Stimulated activated CD8-positive, alpha-beta memory T cell treated with anti-CD3 and anti-CD28 coated beads, Interleukin-4, amount 100 ng/mL, for 24 hours (primary cell): ENCODE measurements at places on chromosomes 13 and 19.

DNA sequence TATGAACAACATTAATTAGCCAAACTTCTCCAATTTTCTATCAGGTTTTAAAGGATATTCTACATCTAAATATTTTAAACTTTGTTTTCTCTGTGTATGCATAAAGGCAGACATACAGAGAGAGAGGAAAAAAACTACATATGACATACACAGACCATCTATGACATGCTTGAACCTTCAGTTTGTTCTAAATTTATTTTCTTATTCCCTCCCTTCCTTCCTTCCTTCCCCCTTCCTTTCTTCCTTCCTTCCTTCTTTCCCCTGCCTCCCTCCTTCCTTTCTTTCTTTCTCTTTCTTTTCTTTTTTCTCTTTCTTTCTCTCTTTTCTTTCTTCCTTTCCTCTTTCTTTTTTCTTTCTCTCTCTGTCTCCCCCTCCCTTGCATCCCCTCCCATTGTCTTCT is 35.8 kb upstream of the CD70 start:
- DNase-seq = no peak

- peak; percentile 64 for DNase-seq
These were observed 7.6 kb downstream of the EGLN2 start for GRCh38 chr19:40806423-40807146.

DNA sequence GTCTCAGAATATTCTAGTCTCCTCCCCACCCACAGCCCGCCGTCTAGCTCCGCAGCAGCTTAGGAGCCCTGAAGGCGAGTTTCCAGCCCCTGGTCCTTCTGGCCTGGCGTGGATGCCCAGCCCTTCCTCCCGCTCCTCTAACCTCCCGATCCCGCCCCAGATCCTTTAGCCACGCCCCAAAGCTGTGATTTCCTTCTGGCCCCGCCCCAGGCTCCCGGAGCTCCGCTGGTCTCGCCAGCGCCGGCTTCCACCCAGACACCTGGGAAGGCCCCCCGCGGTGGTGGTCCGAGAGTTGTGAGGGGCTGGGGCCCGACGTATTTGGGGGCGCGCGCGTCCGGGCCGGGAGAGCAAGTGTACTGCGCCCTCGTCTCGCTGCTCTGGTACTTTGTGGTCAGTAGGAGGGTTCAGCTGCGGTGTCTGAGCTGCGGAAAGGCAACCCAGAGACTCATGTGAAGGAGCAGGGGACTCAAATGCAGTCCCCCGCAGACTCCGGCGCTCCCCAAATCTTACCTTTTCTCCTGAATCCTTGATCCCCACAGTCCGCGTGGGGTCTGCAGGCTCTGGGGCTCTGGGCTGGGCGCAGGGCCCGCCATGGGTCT is at the start of gene CGB7:
Gene CGB7 (minus strand): TSS at position 114 of the 599 bp plus-strand sequence. CDS start 2,374 bp downstream, outside the sequence.
- no peak for DNase-seq

- DNase-seq = no peak
These were observed 26.6 kb downstream of the COL4A1 start for GRCh38 chr13:110280231-110280813.

GRCh38 chr13:110265682-110266430 is 41.1 kb downstream of the COL4A1 start:
- DNase-seq = no peak

DNA sequence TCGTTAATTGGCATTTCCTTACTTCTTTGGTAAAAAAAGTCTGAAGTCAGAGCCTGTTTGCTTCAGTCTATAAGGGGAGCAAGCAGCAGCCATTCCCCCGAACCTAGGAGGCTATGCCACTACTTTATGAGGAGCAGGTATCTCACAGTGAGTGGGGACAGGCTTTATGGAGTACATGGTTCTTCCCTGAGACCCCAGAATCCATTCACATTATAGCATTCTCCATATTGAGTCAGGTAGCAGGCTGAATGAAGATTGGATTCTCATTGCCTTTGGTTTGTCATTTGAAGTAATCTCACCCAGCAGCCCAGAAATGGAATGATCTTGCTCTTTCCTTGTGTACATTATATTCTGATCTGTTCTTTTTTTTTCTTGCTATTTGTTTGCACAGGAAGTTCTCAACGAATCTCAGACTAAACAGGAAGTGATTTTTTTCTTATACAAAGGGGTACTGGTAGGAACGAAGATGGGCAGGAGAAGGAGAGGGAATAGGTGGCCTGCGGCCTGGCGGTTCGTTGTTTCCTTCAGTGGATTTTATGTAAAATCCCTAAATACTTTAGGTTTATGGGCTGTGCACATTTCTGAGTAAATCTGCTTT is 74.4 kb downstream of the ARHGAP35 start:
- DNase-seq = no peak

- no peak for DNase-seq
These were observed 224.2 kb downstream of the FOXO1 start for GRCh38 chr13:40442231-40442630.

- no peak for DNase-seq
These were observed 518.2 kb upstream of the HTR2A start for GRCh38 chr13:47415048-47415447.

- DNase-seq = no peak
These were observed 8.7 kb downstream of the PRR12 start for GRCh38 chr19:49599378-49600295.

DNA sequence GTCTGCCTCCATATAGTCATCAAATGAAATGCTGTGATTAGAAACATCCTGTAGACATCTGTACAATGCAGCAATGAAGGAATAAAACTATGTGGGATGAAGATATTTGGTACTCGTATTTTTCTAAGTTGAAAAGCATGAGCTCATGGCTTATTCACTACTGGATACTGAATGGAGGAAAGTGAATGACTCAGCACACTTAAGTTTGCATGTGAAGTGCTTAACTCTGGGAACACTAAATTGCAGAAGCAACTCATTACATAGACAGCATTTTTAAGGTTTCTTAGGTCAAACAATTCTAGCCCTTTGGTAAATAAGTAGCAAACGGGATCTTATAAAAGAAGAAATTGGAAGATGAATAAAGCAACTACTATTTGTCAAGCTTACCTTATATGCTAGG is 429.0 kb upstream of the MIR17HG start:
- no peak for DNase-seq

DNA sequence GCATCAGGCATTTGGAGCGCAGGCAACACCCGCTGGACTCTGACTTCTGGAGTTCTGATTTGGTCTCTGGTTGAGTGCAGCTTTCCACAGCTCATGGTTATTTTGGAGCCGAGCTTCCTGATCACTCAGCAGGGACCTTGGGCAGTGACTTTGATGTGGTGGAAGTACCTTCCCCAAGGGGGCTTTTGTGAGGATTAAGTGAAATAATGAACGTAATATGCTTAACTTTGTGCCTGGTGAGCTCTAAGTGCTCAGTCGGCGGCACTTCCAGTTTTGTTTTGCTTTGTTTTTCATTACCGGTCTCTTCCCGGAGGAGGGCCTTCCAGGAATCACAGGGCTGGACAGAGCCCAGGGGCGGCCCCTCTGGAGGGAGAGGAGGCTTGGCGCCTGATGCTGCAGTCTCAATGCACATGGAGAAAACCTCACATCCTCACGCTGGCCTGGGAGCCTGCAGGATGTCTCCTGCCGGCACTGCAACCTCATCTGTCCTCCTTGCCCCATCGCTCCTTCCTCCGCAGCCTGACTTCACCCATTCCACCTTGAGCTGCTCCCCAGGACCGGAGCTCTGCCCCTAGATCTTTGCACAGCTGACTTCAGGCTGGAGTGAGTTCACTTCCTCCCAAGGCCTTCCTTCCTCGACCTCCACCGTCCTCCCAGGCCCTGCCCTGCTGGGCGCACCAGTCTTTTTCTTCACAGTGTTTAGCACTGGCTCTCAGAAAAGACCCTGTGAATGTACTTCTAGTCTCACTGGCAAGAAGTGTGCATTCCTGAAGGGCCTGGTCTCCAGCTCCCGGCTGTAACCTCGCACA is 1.5 kb downstream of the PLEKHF1 start:
- no peak for DNase-seq

DNA sequence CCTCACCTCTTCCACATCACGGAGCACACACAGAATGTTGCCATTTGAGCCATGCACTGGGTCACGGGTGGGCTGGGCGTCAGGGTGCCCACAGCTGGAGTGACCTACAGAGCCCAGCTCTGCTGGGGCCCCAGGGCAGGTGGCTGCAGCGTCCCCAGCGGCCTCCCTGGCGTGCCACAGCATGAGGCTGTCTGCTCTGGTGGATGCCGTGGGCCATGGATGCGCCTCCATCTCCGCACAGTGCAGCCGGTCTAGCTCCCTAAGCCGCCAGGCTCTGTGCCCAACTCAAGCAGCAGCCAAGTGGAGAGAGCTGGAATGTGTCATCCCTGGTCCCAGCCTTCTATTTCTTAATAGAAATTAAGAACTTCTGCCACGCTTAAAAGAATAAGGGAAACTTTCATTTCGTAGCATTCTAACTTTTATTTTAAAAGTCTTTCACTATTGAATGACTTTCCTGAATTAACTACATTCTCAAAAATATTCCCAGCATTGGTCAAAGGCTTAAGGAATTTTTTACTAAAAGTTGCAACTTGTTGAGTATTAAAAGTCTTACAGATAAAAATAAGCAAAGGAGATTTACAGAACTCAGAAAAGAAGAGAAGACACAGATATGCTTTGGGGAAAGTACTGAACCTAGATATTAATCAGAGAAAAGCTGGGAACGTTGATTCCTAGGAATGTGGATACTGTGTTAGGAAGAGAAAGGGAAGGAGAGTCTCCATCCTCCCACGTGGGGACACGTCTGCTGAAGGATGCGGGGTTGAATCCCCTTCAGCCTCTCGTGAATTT is 59.3 kb downstream of the ATP11A start:
- no peak for DNase-seq

GRCh38 chr19:33111587-33111986 is 20.3 kb upstream of the WDR88 start:
- no peak for DNase-seq

GRCh38 chr13:113540523-113540922 is 44.0 kb upstream of the TFDP1 start:
- DNase-seq = no peak

DNA sequence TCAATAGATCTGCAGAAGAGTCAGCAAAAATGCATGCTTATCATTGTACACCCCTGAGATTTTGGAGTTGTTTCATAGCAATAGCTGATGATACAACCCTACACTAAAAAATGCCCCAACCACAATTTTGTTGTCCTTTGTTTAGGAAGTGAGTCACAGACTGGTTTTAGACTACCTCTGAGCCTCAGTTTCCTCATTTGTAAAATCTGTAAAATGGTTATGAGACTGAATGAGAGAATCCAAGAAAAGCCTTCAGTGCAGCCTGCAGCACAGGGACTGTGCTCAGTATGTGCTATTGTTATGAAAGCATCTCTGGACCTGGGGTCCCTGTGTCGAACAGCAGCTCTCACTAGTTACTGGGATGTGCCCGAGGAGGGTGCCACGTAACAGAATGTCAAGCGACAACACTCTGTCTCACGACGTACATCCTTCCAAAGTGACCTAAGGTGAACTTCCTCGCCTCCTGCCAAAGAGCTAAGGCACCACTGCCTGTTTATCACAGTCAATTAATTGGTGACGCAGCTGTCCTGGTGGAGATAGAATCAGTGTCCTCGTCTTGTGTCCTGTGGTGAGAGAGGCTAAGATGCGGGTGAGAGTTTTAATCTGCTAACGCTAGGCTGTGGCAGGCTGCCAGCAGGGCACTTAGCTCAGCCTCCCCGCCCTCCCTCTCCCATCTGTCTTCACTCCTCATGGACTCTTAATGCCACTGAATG is 18.1 kb downstream of the DHRS12 start:
- DNase-seq = no peak

DNA sequence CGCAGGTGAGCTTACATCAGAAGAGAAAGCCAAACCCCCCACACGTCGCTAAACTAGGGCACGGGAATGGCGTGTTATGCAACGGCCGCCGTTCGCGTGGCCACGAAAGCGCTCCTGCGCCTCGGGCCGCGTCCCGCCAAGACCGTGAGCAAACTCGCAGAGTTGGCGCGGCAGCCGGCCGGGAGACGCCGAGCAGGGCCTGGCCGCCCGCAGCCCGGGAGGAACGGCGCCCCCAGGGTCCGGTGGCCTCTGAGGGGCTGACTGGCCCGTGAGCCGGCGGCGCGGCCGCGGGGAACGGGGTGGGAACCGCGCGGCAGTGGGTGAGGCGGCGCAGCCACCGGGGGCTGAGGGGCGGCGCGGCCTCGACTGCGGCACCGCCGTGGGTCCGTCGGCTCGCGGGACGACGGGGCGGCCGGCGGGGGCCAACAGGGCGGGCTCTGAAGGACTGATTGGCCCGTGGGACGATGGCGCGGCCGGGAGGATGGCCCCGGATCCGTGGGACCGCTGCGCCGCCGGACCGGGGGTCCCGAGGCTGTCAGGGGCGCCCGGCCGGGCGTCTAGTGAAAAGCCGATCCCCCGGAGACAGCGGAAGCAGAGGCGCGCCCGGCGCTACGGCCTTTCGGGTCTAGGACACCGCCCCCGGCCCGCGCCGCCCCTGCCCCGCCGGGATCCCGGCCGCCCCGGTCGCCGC is 903 bp downstream of the LATS2 start:
- DNase-seq = no peak
